ENCODE measurements at places on chromosomes 2 and 18.

DNA sequence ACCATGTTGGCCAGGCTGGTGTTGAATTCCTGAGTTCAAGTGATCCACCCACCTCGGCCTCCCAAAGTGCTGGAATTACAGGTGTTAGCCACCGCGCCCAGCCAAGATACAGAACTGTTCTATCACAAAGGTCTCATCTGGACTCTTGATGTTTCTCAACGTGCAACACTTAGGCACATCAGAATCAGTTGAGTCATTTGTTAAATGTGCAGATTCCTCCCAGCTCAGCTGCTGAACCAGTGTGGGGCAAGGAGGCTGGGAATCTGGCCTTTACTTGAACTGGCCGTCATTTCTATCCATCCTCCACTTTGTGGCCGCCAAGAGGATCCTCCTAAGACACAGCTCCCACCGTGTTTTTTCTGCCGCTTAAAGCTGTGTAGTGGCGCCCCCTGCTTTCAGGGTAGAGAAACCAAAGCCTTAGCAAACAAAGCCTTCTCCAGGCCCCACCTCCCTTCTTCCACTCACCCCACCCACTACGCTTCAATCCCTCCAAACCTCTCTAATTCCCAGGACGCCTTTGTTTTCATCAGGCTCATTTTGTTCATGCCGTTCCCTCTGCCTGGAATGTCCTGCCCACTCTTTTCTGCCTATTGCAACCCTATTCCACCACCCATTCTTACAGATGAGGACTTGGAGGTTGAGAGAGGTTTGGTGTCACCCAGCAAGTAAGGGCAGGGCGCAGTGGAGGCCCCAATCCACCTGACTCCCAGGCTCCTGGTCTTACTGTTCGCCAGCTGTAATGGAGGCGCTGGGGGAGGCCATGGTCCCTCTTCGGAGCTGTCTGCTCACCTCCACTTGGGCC lies 776 bp upstream of the SPEG start:
- DNase-seq, result peak; percentile 28

GRCh38 chr2:164447660-164448059 lies 173.6 kb downstream of the GRB14 start:
- DNase-seq, result no peak

- DNase-seq, result no peak
Observed at GRCh38 chr18:74806073-74806472, 208.4 kb downstream of the ZNF407 start.

GRCh38 chr2:106816974-106817373 lies 69.0 kb downstream of the ST6GAL2 start:
- no peak for DNase-seq

DNA sequence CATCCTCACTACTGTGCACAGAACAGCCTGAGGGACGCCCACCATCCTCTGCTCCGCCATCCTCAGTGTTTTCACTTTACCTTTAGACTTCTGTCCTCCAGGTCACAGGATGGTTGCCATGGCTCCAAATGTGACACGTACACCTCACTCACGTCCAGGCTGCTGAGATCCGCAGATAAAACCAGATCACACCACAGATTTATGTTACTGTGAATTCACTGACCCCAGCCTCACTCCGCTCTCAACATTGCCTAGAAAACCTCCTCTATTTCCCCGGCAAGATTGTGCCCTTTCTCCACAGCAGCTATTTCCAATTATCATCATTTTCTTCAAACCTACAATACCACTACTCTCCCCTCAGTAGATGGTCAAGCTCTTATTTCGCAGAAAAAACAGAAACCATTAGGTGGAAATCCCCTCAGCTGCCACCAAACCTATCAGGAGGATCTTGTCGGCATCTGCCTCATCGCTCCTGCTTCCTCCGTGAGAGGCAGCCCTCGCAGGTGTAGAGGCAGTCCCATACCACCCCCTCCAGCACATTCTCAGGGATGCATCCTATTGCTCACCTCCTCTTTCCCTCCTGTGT lies 49.8 kb upstream of the SLC1A4 start:
- DNase-seq, result no peak
